ENCODE measurements at places on chromosomes 7 and 10.

- no peak for DNase-seq
These were observed 265.4 kb downstream of the SKIDA1 start for GRCh38 chr10:21260066-21260465.

- DNase-seq, result no peak
These were observed 75.2 kb downstream of the DIP2C start for GRCh38 chr10:614139-614711.

DNA sequence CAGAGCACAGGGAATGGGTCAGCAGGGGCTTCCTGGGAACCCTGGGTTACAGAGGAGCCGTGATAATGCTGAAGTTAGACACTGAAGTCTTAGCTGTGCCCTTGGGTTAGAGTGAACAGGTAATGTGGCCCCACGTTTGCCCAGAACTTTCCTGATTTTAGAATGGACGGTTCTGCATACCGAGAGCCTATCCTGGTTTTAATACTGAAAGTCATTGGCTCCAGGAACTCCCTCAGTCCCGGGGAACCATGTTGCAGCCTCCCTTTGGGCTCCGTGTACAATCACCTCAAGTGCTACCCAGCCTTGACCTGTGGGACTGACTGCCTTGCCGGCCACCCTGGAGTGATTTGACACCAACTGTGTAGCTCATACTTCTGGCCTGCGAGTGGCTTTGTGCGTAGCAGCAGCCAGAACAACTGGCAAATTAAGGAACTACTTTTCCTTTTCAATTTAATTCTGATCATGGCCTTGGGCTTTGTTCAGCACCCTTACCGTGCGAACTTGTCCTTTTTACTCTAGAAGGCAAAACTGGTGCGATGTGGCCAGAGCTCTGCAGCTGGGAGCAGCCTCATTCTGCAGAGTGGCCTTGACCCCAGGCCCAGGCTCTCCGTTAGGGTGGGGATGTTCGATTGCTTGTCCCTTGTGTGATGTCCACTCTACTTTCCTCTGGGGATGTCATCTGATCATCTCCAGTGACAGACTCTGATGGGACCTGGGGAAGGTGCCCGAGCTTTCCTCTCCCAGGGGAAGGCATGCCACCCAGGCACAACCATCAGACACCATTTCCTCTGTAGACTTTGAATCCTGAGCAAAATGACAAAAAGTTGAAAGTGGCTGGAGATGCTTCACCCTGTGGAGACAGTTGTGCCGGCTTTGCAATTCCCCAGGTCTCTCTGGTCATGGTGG lies 265.9 kb downstream of the GLRX3 start:
- DNase-seq, result no peak

- no peak for DNase-seq
These were observed 100.5 kb upstream of the PPIF start for GRCh38 chr10:79246606-79247275.

DNA sequence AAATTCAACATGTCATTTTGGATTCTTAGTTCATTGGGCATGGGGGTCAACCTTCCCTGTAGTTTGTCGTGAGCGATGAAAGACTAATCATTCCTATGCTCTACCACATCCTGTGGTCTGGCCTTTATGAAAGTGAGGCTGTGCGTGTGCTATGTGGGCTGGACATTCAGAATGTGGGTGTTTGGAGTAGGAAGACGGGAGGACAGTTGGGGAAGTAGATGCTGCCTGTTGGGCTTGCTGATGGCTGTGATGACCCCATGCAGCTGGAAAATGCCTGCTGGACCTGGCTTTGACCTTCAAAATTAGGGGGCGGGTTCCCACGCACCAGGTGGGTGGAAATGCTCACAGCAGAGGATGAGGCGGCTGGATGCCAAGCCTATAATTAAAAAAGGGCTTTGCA lies 90.9 kb upstream of the MKI67 start:
- no peak for DNase-seq

DNA sequence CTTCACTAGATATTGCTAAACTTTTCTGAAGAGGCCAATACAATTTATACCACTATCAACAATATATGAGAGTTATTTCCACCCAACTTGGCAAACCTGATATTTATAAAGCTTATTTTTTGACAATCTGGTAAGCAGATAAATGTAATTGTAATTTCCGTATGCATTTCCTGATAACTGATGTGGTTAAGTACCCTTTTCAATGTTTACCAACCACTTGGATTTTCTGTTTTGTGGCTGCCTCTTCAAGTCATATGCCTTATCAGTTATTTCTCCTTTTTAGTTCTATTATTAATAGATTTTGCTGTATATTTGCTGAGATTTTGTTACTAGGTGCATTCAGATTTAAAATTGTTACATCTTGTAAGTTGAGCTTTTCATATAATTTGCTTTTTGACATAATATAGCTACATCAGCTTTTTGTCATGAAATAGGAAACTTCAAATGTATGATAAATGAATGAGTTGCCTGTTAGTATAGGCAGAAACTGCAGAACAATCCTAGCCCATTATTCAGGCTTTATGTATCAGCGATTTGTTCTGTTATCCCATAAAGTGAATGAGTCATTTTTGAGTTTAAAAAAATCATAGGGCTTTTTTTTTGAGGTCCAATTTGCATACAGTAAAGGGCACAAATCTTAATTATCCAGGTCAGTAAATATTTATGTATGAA lies 11.5 kb downstream of the SGPL1 start:
- no peak for DNase-seq

GRCh38 chr7:5633161-5634106 lies 148.0 kb downstream of the RNF216 start:
- DNase-seq, result no peak

DNA sequence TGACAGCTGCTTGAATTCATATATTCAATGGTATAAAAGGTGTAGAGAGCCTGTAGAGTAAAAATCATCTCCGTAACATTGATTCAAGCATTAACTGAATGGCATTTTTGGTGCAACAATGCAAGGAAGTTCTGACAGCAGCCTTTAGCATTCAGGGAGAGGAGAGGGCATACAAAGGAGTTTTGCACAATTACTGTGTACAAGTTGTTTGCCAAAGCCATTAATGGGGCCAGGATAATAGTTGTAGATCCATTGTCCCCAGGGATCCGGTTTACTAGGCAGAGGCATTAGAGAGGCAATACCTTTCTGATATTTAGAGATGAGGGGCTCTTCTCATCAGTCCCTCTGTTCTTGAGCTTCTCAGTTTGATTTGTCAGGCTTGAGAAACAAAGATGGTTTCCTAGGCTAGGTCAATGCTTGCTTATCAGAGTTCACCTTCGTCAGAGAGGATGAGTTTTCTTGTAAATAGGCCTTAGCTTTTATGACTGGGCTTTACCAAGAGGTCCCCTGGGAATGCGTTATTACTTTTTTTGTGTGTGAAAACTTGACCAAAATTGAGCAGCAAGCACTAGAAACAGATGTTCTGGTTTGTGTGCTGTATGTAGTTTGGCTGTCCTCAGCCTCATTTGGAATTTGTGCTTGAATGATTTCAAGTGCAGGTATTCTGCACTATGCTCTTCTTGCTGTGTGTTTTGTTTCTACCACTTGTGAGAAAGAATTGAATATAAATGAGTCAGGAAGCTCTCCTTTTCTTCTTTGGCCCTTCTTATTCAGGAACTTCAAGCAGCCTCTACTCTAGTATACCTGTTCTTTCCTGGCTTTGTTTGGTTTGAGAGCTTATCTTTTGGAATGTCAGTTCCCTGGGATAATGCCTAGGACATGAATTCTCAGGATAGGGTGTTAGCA lies 32.0 kb downstream of the SND1 start:
- DNase-seq, result no peak

- DNase-seq, result no peak
These were observed 42.4 kb upstream of the TOMM7 start for GRCh38 chr7:22864855-22865601.

GRCh38 chr10:35424680-35425285 lies 88.5 kb downstream of the CCNY start:
- no peak for DNase-seq

GRCh38 chr7:112021379-112022044 lies 184.7 kb downstream of the DOCK4 start:
- DNase-seq, result no peak

DNA sequence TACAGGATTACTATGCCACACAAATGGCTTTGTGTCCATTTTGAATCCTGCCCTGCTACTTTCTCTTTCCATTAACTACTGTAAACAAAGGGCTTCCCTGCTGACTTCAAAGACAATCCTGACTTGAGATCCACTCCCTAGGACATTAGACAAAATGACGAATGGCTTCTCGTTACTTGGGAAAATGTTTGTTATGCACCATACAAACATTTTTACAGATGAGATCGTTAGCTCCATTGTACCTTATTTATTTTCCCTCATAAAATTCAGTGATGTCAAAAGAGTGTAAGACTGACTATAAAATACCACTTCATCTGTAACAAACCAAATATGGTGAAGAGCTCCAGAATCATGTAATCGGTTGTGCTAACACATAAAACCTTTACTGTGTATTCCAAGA lies 121.8 kb downstream of the CD36 start:
- DNase-seq, result no peak

DNA sequence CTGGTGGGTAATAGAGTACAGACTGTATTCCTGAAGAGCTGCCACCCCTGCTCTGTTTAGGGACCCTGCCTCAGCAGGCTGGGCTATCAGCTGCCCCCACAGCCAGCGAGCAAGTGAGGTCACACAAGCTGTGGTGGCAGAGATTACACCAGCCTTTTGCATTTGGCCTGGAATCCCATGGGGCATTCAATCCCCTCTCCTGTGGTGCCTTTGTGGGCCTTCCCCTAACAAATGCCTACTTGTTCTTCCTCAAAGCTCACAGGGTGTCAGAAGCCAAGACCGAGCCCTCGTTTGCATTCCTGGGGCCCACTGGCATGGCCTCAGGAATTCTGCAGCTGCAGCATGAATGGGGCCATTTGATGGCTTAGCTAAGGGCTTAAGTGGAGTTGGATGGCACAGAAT lies 212.7 kb upstream of the PHYHIPL start:
- no peak for DNase-seq

GRCh38 chr7:120924837-120925236 lies 25.7 kb upstream of the ING3 start:
- no peak for DNase-seq

- DNase-seq, result no peak
These were observed 717.8 kb downstream of the SORCS3 start for GRCh38 chr10:105358911-105359310.

DNA sequence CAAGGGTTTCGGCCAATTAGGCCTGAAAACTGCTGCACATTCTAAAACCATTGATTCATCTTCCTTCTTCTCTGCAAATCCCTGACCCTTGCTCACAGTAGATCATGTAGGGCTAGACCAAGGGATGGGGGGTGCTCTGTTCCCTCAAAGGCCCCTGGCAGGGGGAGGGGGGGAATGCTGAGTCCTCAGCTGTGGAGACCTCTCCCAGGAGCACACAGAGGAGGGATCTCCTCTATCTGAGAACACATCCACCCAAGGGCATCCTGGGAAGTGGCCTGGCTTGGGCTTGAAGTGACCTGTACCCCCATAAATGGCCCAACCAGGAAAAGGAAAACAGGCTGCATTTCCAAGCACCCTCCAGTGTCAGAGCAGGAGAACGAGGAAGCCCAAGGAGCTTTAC lies 1.0 kb upstream of the CDHR1 start:
- no peak for DNase-seq

GRCh38 chr7:131145026-131145425 lies 182.7 kb upstream of the MKLN1 start:
- DNase-seq, result no peak

DNA sequence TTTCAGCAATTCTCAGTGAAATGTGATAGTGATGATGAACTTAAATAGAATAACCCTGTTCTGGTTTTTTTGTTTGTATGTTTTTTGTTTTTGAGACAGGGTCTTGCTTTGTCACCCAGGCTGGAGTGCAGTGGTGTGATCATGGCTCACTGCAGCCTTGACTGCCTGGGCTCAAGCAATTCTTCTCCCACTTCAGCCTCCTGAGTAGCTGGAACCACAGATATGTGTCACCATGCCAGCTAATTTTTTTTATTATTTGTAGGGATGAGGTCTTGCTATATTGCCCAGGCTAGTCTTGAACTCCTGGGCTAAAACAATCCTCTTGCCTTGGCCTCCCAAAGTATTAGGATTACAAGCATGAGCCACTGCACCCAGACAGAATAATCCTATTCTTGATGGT lies 14.3 kb upstream of the COL17A1 start:
- no peak for DNase-seq

DNA sequence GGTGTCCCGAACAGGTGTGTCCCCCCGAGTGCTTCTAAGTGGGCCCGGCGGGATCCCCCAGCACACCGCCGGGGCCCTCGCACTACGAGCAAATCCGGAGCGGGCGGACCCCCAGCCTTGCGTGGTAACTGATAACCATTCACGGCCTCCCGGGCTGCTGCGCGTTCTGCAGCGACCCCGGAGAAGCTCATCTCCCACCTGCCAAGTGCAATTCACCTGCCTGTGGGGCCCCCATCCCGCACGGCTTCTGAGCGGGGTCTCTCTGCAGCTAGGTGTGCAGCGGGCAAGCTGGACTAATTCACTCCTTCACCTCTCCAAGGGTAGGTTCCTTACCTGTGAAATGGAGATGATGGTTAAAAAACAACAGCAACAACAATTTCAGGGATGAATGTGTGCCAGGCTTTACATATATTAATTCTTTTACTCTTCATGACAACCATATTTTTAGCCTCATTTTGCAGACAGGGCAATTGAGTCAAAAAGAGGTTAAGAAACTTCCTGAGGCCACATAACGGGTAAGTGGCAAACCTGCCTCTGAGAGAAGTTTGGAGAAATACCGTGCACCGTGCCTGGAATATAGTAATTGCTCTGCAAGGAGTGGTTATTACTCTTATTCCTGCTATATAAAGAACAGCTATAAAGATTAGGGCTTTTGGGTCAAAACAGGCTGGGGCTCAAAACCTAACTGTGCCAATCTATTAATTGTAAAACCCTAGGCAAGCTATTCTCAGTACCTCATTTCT lies 652 bp upstream of the PODXL start:
- no peak for DNase-seq

DNA sequence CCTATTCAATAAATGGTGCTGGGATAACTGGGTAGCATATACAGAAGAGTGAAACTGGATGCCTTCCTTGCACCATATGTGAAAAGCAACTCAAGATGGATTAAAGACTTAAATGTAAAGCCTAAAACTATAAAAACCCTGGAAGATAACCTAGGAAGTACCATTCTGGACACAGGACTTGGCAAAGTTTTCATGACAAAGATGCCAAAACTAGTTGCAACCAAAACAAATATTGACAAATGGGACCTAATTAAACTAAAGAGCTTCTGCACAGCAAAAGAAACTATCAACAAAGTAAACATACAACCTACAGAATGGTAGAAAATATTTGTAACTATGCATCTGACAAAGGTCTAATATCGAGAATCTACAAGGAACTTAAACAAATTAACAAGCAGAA lies 129.1 kb upstream of the CTBP2 start:
- no peak for DNase-seq

GRCh38 chr10:103123282-103124024 lies 69.6 kb downstream of the NT5C2 start:
- no peak for DNase-seq

DNA sequence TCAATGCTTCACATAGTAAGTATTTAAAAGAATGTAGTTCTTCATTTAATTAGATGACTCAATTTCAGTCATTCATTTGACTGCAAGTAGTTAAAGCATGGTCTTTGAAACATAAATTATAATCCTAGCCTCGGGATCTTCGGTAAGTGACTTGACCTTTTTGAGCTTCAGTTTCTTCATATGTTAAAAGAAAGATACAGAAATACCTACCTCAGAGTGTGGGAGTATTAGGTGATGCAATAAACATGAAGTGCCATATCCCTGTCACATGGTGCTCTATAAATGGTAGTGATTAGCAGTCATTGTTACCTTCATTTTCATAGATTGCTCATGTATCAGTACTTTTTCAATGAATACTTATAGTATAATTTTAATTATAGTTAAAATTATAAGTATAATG lies 31.2 kb upstream of the UMAD1 start:
- DNase-seq, result no peak

- DNase-seq, result no peak
These were observed 1577.2 kb upstream of the LRRTM3 start for GRCh38 chr10:65348637-65349036.

Data from activated CD8-positive, alpha-beta memory T cell treated with anti-CD3 and anti-CD28 coated beads for 1 hour (primary cell).